ENCODE measurements at places on chromosomes 7 and 10.

DNA sequence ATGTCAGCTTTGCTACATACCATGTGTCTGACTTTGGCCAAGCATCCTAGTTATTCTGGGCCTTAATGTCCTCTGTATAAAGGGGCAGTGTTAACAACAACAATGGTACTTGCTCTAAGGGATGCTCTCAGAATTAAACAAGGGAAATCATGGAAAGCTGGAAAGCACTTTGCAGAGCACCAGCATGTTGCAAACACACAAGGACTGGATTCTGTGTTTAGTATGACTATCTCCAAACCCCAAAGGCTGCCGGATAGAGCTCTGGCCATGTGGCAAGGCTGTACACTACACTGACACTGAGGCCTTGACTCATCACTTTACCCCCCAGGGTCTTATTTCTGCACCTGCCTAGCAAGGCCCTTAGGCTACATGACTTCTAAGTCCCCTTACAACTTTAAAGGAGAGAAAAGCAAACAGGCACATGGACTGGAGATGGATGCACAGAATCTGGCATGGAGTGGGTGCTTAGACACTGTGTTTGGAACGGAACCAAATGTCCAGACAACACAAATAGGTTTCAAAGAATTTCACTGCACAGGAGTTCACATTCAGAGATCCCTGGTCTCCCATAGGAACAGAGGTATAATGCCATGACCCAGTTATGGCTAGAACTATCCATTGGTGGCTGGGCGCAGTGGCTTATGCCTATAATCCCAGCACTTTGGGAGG is 74.6 kb downstream of the FAM13C start:
- no peak for DNase-seq

- no peak for DNase-seq
Measured at GRCh38 chr10:34080485-34081346, 734.4 kb downstream of the PARD3 start.

DNA sequence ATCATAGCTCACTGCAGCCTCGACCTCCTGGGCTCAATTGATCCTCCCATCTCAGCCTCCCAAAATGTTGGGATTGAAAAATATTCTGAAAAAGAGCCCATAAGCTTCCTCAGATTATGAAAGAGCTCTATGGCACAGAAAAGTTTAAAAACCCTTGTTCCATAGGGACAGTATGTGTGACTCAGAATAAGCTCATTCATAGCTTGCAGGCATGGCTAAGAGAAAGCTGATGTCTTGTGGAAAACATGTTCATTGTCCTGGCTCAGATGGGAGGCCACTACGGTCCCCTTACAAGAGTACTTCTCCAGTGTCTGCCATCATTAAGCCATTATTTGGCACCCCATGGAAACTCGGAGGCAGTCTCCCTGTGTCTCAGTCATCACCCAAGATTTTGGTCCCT is 64.0 kb downstream of the CCDC3 start:
- DNase-seq: no peak

GRCh38 chr7:103048833-103049232 is 25.8 kb downstream of the FBXL13 start:
- no peak for DNase-seq

DNA sequence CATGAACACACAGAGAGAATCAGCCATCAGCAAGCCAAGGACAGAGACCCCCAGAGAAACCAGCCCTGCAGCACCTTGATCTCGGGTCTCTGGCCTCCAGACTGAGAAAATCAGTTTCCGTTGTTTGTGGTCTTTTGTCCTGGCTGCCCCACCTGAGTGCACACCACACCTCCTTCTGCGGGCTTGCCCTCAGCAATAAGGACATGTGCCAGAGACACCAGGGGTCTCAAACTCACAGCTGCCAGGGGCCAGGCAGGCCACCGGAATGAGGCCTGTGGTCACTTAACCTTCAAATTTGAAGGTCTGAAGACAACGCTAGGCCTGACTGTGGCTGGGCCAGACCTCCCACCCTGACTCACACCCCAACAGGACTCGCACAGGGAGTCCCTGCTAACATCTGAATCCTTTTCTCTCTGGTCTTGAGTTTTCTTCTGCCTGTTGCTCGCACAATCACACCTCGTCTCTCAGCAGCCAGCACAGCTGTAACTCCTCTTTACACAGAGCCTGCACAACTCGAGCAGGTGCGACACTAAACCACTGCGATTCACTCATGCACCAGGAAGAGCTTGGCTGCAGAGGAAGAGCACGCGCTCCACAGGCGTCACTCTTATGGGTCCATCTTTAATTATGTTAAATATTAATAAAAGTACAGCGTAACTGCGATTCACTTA is 86.2 kb downstream of the CHST15 start:
- DNase-seq: no peak

- DNase-seq: peak; percentile 97
Measured at GRCh38 chr10:26860443-26861204, at the start of gene ABI1. Gene ABI1 (minus strand): TSS chr10:26860958. CDS start chr10:26860863, 95 bp downstream.

DNA sequence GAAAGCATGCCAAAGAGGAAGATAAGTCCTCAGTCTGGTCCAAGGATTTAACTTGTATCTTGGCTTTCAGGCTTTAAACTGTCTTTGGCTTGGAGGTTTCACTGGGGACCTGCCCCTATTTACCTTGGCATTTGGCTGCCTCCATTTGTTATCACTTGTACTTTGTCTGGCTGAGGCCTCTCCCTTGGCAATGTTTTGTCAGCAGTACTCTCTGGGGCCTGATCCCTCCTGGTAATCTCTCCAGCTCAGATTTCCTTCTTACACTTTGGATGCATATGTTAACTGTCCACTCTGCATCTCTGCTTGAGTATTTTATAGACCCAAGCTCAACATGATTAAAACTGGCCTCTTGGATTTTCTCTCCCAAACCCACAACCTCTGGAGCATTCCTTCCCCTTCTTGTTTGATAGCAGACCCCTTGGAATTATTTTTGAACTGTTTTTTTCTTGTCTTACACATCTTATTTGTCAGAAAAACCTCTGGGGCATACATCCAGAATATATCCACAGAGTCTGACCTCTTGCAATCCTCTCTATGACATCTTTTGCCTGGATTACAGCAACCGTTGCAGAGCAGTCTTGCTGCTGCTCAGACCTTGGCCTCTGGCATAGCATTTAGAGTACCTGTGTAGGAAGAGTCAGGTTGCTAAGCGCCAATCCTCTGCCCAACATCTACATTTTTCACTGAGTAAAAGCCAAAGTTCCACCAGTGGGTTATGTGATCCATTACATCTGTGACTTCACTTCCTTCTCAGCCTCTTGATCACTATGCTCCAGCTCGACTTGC is 35.2 kb downstream of the ZNF487 start:
- DNase-seq: no peak

DNA sequence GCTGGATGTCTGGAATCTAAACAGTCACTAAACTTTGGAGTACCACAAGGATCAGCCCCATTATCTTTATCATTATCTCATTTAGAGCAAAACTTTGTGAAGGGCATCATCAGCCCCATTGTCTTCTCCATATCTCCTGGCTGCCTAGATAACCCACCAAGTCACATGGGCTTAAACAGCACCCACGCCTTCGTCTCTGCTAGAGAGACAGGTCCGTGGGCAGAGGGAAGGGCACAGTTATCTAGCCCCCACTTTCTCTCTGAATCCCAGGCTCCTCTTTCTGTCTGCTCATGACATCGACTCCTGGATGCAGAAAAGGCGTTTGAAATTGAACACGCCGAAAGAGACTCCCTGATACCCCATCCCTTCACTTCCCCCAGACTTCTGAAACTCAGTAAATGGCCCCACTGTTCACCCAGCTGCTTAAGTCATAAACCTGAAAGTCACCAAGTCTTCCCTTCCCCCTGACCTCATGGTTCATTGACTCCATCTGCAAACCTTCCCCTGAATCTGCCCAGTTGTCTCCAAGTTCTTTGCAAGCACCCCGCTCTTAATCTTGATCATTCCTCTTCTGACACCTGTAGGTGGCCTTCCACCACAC is 20.9 kb upstream of the PARD3 start:
- no peak for DNase-seq

- peak; percentile 8 for DNase-seq
Measured at GRCh38 chr10:62083412-62084267, 182.1 kb downstream of the ARID5B start.

DNA sequence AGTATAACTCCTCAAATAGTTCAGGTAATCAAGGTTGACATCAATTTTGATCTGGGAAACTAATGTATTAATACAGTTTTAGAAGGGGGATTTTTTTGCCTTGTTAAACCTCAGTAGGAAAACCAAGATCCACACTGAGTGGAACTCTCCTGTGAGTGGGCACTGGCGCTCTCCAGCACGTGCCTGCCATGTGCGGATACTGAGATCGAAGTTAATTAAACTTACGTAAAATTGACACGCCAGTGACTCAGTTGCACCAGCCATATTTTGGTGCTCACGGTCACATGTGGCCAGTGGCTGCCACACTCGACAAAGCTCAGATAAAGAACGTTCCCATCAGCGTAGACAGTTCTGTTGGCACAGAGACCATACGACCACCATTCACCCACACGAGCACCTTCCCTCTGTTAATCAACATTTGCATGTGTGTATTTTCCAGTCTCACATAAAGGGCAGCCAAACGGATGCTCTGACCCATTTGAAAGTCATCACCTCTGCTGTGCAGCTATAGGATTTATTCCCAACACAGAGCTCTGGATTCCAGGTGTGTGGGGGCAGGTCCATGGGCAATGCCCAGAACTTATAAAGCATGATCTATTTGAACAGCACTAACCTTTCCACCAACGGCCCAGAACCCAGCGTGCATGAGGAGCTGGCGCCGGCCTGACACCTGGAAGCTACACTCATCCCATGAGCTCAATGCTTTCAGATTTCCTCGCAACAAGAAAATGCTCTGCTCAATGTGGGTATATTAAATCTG is 77.7 kb downstream of the VIPR2 start:
- no peak for DNase-seq

- DNase-seq: peak; percentile 89
Measured at GRCh38 chr7:50266635-50267386, 37.7 kb upstream of the IKZF1 start.

GRCh38 chr7:97145068-97145467 is 27.6 kb downstream of the SDHAF3 start:
- no peak for DNase-seq

DNA sequence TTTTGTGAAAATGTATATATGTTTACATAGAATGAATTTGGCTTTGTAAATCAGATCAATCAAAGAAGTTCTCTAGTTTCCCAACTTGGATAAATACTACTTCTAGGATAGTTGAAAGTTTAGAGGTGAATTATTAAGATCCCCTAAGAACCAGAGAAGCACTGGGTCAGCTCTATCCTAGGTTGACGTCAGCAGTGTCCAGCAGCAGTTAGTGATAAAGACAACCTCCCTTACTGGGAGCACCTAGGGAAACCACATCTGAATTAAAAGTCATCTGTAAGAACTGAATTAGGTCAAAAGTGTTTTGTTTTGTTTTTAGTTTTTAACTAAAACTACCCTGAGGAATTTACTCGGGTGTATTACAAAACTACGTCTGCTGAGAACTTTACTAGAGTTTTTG is 178.0 kb downstream of the POLR1F start:
- no peak for DNase-seq

DNA sequence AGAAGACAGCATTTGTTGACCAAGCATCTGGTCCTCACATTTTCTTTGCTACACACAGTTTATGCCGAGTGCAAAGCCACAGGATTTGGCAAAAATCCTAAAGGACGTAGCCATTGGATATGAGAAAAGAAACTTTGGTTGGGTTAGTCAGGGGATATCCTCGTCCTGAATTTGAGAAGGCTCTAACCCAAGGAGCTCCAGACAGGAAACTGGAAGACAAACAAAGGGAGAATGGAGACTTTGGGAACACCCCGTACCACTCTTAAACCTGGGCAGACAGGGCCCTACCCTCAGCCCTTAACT is 146.6 kb upstream of the FRMD4A start:
- DNase-seq: no peak

- no peak for DNase-seq
Measured at GRCh38 chr7:68444042-68444441, 1154.2 kb upstream of the AUTS2 start.

DNA sequence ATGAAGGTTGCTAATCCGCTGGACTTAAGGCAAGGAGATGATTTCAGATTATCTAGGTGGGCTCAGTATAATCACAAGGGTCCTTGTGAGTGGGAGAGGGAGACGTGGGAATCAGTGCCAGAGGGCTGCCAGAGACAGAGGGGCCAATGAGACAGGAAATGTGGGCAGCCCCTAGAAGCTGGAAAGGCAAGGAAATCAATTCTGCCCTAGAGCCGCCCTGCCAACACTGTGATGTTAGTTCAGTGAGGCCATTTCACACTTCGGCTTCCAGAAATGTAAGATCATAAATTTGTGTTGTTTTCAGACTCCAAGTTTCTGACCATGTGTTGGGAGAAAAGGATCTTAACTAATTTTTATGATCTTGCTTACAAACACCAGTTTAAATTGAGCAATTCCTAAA is 3.6 kb upstream of the GPNMB start:
- DNase-seq: no peak

DNA sequence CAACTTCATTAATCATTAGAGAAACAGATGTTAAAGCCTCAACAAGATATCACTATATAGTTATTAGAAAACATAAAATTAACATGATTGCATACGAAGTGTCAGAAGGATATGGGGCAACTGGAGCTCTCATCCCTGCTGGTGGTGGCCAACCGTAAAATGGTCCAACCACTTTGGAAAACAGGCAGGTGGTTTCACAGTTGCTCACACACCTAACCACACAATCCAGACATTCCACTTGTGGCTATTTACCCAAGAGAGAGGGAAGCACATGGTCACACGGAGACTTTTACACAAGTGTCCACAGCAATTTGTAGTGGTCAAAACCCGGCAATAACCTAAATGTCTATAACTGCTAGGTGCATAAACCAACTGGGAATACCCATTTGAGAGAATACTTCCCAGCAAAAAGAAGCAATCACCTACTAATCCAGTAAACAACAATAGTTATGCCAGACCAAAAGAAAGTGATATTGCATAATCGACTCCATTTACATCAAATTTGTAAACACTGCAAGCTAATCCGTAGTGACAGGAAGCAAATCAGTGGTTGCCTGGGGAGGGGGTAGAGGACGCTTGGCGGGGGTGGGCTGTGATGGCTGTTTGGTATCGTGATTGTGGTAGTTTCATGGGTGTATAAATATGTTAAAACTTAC is 91.8 kb downstream of the LARP4B start:
- DNase-seq: no peak

DNA sequence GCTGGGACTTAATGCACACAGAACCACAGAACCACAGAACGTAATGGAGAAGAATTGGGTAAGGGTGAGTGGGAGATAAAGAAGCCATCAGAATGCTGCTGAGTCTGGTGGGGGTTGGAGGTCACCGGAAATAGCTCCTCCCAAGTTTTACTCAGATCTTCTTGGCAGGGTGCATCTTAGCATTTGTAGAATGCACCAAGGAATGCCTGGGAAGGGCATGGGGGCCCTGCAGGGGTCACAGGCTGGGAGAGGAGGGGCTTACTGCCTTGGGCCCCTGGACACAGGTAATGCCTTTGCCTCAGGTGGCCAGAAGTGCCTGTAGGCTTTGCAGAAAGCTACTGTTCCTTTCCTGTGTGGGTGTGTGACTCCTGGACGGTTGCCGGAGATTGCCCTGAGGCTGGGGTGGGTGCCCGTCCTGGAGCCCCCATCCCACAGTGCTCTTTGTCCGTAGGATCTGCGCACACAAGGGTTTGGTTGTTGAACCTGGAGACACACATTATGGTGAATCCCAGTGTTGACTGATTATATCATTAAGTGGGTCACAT is 55.1 kb downstream of the MGMT start:
- DNase-seq: no peak

- DNase-seq: no peak
Measured at GRCh38 chr10:22427890-22428571, 82.7 kb downstream of the SPAG6 start.

- DNase-seq: no peak
Measured at GRCh38 chr7:34497153-34497777, 160.8 kb upstream of the NPSR1 start.

- no peak for DNase-seq
Measured at GRCh38 chr7:26580711-26581110, 283.7 kb downstream of the SKAP2 start.

GRCh38 chr10:110860576-110861241 is 11.0 kb upstream of the PDCD4 start:
- DNase-seq: no peak
